Psoas muscle (tissue), 8 donors: ENCODE measurements at places on chromosomes 3 and 15. TPM values are rescaled to one million over a fixed set of nuclear protein-coding genes. Genes with fewer than 3 reads are reported as not detected.

The PPCDC gene
- total RNA-seq: 11.7 TPM

The ISLR gene
- 5.1 TPM for total RNA-seq

The RBSN gene
- 21.3 TPM for total RNA-seq

The CYP8B1 gene
- total RNA-seq: not detected

The CASR gene
- 0.02 TPM for total RNA-seq

The KBTBD13 gene
- 1.3 TPM for total RNA-seq

The GABRG3 gene
- not detected for total RNA-seq

The A4GNT gene
- total RNA-seq: not detected

The BLM gene
- total RNA-seq: 2.4 TPM

The AP3B2 gene
- 0.13 TPM for total RNA-seq

The PYGO1 gene
- total RNA-seq: 27.7 TPM

The CFAP92 gene
- 0.32 TPM for total RNA-seq

The ZNF619 gene
- 4.8 TPM for total RNA-seq

The GOLGA8S gene
- total RNA-seq: 0.32 TPM

The CFAP91 gene
- total RNA-seq: 0.88 TPM

The KLHL40 gene
- total RNA-seq: 923 TPM

The CDCP1 gene
- total RNA-seq: 0.24 TPM

The ZCWPW2 gene
- 2.7 TPM for total RNA-seq

The KNG1 gene
- total RNA-seq: 0.16 TPM

The IL5RA gene
- not detected for total RNA-seq
